Fibroblast of upper back skin (primary cell): ENCODE measurements at places on chromosomes 1 and 21.

GRCh38 chr1:68359045-68359444, 90.7 kb downstream of the RPE65 start:
- DNase-seq, result no peak

DNA sequence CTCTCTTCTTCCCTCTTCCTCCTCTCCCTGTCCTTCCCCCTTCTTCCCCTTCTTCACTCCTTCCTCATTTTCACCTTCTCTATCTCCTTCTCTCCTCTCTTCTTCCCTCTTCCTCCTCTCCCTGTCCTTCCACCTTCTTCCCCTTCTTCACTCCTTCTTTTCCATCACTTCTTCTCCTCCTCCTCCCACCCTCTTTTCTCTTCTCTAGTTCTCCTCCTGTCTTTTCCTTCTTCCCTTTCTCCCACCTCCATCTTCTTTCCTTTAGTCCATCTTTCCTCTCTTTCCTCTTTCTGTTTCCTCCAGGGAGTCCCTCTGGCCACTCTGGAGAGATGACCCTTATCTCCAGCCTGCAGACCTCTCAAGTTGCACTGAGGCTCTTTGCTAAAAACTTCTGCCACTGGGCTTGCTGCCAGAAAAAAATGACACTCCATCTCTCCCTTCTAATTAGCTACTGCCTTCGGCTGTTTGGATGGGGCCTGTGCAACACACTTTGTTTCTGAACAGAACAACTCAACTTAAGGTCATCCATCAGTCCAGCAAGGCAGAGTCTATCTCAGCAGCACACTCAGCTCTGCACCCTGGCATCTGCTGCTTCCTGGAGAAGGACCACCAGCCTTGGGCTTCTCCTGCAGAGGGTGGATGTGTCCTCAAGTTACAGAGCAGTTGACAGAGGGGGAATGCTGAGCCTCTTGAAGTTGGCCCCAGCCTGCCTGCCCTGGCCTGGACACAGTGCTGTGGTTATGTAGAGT, 538.8 kb downstream of the MATN1 start:
- no peak for DNase-seq

DNA sequence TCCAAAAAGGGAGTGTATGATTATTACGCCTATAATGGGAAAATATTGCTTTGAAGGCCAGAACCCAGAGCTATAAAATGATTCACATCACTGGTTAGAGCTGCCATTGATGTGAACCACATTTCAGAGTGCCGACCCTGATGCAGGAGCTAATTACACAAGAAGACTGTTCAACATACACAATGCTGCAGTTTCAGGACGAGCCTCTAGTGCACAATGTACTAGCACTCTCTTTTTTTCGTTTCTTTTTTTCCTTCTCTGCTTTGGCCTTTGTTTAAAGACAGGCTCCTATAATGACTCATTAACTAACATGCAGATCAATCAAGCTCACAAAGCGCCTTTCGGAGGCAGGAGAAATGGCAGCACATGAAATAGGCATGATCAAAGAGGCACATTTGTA, 66.0 kb upstream of the HMGB4 start:
- DNase-seq, result no peak

- no peak for DNase-seq
These were observed 205.0 kb downstream of the KCTD3 start for GRCh38 chr1:215772151-215772550.

DNA sequence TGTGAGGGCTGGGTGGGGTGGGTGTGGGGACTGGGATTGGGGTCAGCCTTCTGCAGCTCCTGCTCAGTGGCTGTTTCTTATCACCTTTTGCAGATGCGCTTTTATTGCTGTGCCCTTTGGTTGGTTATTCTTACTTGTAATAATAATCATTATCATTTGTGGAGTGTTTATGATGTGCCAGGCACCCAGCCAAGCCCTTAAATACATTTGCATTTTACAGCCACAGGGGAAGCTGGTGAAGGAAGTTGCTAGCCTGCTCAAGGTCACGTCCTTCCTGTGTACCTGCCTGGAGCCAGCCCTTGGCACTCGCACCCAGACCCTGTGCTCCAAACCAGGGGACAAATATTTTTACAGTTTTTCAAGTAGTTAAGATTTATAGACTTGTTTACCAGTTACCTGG, 144.0 kb downstream of the PGBD5 start:
- no peak for DNase-seq

- no peak for DNase-seq
These were observed 57.5 kb downstream of the CASQ2 start for GRCh38 chr1:115710859-115711624.

DNA sequence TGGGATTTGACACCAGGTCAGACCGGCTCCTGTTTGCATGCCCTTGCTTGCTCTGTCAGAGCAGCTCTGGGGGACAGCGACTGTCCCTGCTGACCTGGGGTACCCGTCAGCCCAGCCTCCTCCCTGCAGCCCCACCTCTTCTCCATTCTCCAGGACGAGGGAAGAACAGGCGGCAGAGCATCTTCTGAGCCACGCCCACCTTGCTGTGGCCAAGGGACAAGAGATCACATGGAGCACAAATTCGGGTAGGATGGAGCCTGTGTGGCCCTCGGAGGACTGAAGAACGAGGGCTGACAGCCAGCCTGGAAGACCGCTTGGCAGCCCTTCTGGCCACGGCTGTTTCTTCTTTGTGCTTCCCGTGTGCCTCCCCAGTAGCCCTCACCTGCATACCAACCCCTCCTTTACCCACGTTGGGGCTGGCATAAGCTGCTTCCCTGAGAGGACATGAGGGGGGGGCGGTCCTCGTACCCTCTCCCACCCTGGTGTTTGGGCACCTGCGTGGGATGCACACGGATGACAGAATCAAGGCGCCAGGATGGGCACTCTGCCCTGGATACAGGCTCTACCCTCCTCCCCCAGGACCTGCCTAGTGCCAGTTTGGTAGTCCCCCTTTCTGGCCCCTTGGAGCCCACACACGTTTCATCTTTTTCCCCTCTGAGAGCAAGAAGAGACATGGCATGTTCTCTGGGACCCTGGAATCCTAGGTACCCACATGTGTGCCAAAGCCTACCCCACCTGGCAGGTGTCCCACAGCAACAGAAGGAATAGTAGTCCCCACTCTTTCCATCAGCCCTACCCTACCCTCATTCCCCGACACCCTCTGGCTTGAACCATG, 26.9 kb downstream of the CDK18 start:
- no peak for DNase-seq

- DNase-seq, result peak; percentile 40
These were observed 81.4 kb downstream of the SMYD2 start for GRCh38 chr1:214362188-214362882.

GRCh38 chr1:84712276-84712874, 22.1 kb upstream of the SSX2IP start:
- peak; percentile 90 for DNase-seq

- DNase-seq, result peak; percentile 73
These were observed 6.0 kb upstream of the PITHD1 start for GRCh38 chr1:23772049-23772853.

DNA sequence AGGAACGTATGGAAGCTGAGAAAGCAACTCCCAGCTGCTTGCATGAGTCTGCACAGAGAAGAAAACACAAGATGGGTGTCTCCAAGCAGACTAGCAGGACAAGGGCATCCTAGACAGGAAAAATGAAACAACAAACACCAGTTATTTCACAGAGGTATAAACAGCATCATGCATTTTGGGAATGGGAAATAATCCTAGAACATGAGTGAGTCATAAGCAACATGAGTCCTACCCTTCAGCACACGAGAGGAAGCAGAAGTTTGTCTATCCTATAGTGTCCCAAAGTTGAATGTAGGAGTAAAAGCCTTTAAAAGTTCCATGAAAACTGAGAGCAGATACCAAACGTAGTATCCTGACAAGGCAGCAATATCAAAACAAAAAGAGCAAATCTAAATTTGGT, 11.3 kb upstream of the FRRS1 start:
- no peak for DNase-seq

- DNase-seq, result no peak
These were observed 25.5 kb downstream of the KCNAB2 start for GRCh38 chr1:6071219-6071618.

DNA sequence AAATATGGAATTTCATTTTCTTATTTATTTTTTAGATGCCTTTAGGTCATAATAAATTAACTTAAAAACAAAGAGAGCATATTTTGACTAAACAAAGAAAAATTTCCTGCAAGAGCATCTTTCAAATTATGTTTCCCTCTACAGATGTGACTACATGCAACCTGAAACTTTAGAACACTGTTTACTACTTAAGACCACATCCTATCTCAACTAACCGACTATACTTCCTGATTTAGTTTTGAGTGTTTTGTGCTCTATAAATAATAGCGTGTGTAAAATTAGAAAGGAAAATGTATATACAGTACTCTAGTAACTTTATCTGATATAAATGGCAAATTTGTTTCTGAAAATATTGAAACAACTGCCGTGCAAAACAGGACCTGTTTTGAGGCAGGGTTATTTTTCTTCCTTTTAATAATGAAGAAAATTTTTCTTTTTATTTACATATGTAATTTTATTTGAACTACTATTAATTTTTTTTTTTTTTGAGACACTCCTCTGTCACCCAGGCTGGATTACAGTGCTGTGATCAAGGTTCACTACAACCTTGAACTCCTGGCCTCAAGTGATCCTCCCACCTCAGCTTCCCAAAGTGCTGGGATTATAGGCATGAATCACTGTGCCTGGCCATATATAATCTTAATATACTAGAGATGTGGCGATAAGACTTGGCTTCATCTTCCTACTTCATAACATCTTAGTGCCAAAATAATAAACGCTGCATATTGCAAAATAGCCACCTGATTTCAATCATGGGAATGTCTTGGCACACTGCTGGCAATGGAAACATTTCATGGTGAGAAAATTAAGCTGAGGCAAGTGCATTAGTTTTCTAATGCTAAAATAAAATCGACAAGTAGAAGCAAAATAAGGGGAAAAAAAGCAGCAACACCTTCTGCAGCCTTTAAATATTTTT, 12.3 kb downstream of the ZRANB2 start:
- no peak for DNase-seq

GRCh38 chr1:100035214-100035613, 65.4 kb downstream of the SLC35A3 start:
- DNase-seq, result no peak

DNA sequence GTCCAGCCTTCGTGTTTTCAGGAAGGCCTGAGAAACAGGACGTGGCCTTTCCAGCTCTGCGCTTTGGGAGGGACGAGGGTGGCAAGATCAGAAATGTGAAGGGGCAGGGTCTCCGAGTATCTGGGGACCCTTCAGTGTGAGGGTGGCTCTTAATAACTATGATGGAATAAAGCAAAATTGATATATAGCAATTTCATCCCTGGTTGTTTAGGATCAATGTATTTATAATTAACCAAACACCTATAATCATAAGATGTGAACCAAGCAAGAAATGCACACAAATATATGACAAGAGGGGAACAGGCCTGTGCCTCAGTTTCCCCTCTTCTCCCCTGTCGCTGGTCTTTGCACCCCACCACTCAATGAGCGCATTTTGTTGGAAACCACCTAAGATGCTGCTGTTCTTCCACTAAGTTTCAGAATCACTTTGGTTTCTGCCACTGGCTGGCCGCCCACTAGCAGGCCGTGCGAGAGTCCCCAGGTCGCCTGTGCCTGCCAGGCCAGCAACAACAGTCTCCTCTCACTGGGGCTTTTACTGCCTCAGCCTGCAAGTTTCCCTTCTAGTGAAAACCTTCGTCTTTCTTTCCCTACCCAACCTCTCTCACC, 36.6 kb downstream of the UBASH3A start:
- no peak for DNase-seq

GRCh38 chr1:63148825-63149645, 173.3 kb upstream of the FOXD3 start:
- peak; percentile 47 for DNase-seq

DNA sequence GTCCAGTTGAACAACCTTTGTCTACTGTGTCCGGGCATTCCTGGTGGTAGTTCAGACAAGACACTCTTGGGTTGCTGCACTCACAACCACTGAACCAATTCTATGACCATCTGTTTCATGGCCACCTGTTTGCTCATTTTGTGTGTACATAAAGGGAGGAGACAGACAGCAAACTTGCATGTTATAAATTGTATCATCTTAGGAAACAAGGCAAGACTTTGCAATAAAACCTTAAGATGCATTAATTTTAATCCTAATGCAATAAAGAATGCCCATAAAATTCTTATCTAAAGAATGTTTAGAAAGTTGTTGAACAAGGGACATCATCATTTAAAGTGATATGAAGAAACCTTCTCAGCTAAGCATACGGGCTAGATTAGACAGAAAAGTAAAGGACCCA, 34.8 kb downstream of the ADAM30 start:
- DNase-seq, result no peak

GRCh38 chr1:61053712-61054600, 28.4 kb upstream of the NFIA start:
- DNase-seq, result no peak

DNA sequence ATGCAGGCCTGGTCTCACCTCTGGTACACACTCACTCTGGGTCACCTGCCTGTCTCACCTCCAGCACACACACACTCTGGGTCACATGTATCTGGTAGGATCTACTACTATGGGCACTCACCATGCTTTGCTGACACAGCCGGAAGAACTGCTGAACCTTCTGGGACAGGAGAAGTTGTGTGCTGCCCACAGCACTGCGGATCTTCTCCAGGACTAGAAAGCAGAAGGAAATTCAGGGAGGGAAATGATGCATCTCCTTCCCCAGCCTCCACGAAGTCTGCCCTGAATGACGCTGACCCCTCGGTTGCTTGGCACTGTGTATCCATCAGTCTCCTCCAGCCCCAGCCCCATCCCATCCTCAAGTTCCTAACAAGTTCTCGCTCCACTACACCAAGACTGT, 7.9 kb upstream of the SMIM12 start:
- DNase-seq, result no peak

GRCh38 chr1:222618001-222618879, at the start of gene MIA3:
Gene MIA3, plus strand, starts transcription at chr1:222618097. Its CDS starts 14 bp downstream, at chr1:222618111.
- DNase-seq, result no peak

DNA sequence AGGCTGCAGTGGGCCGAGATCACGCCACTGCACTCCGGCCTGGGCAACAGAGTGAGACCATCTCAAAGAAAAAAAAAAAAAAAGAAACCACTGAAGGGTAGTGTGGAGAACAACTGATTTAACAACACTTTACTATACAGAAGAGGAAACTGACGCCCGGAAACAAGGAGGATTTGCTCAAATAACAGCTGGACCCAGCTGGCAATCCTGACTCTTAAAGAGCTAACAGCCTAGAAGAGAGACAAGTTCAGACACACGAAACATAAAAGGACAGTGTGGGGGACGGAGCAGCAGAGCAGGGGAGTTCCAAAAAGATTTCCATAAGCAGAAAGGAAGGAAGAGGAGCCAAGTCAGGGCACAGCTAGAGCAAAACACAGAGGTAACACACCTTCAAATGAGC, 4.4 kb downstream of the ECHDC2 start:
- no peak for DNase-seq

GRCh38 chr1:2004856-2005255, 1.3 kb upstream of the CFAP74 start:
- no peak for DNase-seq

- DNase-seq, result peak; percentile 12
These were observed 7.2 kb downstream of the IFT25 start for GRCh38 chr1:53938136-53938830.

DNA sequence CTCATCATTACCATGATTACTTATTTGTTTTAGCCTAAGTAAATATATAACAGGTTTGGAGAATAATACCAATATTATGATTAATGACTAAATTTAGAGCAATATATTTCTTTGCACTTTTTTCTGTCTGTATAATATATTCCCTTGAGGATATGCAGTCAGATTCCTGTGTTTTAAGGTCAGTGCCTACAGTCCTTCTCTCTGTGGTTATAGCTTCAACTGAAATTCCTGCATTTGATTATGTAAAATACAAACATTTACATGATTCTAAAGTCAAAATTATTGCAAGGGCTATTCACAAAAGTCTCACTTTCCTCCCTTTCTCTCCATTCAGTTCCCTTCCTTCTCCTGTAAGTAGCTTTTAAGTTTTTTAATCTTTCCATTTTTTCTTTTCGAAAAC, 142.9 kb upstream of the COL6A1 start:
- DNase-seq, result peak; percentile 66
